ENCODE measurements at places on chromosomes 1 and 21.

DNA sequence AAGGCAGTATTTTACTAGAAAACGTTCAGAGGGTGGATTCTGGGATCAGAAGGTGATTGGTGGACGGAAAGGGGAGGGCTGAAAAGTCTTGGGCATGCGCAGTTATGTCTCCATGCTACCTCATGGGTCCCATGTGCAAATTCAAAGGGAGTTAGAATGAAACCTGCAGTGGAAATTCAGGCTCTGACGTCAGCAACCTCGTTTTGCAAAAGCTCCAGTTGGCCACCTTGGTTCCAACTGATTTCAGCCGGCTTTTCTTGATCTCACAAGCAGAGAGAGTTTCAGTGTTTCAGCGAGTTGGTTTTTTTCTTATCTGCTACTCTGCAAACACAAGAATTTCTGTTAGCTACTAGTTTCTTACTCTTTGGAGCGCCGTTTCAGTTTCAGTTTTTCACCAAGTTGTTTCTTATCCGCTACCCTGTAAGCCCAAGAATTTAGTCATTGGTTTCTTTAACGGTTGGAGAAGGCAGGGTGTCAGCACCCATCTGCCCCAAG is 69.8 kb upstream of the PGBD5 start:
- DNase-seq, result no peak

DNA sequence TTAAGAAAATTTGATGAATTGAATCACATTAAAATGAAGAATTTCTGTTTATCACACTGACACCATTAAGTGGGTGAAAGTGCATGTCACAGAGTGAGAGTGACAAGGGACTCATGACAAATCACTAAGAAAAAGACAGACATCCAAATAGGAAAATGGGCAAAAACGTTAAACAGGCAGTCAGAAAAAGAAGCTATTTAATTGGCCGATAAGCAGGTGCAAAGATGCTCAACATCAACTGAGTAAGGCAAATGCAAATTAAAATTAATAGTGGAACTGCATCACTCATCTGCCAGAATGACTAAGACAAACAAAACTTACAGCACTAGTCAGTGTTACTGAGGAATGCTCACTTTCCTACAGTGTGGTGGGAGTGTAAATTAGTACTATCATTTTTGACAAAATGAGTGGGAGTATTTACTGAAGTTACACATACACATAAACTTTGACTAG is 39.2 kb upstream of the RUNX1 start:
- no peak for DNase-seq

- no peak for DNase-seq
These were observed 25.9 kb downstream of the PSMB2 start for GRCh38 chr1:35615440-35615839.

DNA sequence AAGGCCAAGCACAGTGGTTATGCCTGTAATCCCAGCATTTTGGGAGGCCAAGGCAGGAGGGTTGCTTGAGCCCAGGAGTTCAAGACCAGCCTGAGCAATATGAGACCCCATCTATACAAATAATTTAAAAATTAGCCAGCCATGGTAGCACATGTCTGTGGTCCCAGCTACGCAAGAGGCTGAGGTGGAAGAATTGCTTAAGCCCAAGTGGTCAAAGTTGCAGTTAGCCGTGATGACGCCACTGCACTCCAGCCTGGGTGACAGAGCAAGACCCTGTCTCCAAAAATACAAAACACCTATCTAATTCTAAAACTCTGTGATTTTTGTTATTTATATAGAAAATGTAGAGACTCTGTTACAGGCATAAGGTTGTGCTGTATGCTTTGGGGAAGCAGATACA is 44.2 kb upstream of the ZYG11A start:
- no peak for DNase-seq

DNA sequence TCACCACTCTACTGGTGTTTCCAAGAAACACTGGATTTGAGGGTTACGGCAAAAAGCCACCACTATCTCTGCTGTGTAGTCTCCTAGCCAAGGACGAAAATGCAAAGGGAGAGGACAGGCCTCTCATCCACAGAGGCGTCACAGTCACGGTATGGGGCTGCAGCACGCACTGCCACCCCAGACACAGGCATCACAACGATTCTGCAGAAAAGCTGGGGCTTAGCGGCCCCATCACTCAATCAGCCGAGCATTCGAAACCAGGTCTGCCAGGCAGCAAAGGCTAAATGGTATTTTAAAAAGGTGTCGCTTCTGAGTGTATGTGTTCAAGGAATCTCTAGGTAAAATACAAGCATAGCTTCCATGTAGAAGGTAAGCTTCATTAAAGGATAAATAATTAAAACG is 1.4 kb downstream of the RIPK4 start:
- no peak for DNase-seq

Data from anterior cingulate cortex (tissue), 58 donors.